HFF-Myc (cell line): ENCODE measurements at places on chromosomes 1 and 21.
A peak's percentile ranks its signal among the peaks of the same experiment; 100 is the strongest.

GRCh38 chr1:177907000-177907399 is 62.9 kb downstream of the SEC16B start:
- DNase-seq: no peak

GRCh38 chr1:5896706-5897660 is 95.2 kb downstream of the NPHP4 start:
- no peak for DNase-seq

DNA sequence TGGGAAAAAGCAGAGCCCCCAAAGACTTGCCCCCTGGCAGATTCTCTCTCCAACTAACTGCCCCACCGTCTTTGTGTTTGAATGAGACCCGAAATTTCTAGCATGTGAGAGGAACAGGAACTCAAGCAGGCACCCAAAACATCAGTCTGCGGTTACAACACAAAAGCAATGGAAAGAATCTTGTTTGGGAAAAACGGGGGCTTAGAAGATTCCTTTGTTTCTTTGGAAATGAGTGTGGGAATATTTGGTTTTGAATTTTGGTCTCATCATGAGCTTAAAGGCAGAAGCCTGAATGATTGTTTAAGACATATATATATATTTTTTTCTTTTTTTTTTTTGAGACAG is 188.9 kb upstream of the TMEM51 start:
- no peak for DNase-seq

DNA sequence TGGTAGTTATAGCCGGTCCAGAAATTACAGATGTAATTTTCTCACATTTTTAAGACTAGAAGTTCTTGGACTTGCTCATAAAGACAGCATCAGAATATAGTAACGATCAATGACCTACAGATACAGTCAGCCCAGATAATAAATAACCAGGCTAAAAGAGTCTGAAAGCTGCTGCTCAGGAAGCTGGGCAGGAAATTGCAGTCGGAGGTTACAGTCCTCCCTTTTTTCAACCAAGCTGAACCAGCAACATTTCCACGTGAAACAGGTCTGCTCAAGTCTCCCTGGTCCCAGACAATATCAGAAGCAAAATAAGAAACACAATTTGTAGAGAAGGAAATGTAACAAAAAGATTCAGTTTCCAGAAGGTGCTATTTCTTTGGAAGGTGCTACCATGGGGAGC is 457.4 kb downstream of the SIPA1L2 start:
- no peak for DNase-seq

- DNase-seq: no peak
These were observed 71.8 kb upstream of the ARHGAP29 start for GRCh38 chr1:94309216-94309615.

DNA sequence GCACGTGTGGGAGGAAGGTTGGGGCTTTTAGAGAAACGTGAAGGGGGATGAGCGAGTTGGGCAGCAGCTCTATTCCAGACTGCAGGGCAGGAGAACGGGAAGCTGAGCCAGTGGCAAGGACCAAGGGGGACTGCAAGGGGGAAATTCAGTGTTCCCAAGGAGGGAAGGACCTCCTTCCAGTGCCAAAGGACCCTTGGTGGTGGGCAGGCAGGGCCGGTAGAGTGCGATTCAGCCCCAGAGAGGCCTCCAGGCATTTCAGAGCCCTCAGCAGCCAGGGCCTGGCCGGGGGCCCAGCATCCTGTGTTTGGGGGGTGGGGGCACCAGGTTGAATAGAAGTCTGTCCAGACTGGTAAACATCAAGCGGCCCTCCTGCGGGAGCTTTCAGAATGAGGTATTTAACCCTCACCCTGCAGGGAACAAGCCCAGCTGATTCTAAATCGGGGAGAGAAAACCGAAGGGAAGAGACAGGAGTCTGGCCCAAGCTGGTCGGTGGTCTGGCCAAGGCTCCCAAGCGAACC is 2.3 kb downstream of the COL9A2 start:
- DNase-seq: no peak

- DNase-seq: no peak
These were observed 220.7 kb upstream of the POU3F1 start for GRCh38 chr1:38267037-38268036.

GRCh38 chr1:176904057-176904751 is 260.3 kb downstream of the ASTN1 start:
- no peak for DNase-seq

DNA sequence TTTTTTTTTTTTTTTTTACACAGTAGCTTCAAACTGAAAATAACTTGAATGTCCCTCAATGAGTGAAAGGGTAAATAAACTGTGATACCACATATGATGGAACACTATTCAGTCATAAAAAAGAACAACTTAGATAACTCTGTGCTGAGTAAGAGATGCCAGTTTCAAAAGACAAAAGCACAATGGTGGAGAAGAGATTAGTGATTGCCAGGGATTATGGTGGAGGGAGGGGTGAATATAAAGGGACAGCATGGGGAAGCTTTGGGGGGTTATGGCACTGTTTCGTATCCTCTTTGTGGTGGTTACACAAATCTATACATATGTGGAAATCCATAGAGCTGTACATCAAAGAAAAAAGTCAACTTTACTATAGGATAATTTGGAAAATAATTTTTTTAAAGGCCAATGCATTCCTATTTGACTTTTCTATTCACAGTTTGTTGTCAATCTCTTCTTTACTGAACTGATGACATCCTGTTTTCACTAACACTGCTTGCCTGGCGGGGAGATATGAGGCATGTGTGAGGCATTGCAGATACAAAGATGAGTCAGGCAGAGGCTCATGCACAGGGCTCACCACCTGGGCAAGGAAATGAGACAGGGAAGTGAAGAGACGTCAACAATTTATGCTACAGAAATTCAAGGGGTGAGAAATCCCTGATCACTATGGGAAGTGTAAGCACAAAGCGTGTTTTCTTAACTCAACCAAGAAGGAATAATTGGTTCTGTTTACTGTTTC is 302.7 kb downstream of the DUSP10 start:
- DNase-seq: no peak

- no peak for DNase-seq
These were observed 51.7 kb downstream of the CASZ1 start for GRCh38 chr1:10744654-10745238.

DNA sequence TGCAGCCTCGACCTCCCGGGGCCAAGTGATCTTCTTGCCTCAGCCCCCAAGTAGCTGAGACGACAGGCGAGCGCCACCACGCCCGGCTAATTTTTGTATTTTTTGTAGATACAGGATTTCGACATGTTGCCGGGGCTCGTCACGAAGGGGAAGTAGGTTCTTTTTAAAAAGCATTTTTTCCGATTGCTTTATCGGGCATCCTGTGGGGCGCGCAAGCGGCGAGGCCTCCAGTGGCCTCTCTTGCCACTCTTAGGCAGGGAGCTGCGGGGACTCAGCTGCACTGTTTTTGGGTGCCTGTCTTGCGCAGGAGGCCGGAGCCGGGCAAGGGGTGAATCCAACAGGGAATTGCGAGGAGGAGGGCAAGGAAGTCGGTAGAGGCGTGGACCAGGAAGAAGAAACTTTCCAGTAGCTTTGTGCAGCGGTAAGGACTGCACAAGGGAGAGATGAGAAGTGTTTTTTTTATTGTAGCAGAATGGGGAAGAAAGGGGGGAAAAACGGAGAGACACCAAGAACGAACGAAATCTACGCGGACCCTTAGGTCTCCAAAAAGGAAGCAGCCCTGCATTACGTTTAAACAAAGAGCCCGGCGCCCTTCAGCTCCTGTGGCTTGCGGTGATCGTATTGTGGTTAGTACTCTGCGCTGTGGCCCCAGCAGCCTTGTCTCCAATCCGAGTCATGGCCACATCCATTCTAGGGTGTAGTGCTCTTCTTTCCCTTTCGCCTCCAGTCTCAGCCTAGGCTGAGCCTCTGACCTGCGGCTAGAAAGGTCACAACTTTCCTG is 164.8 kb downstream of the PPIAL4G start:
- no peak for DNase-seq

- no peak for DNase-seq
These were observed 93.4 kb upstream of the KCNE2 start for GRCh38 chr21:34270411-34270810.

- DNase-seq: no peak
These were observed 119.9 kb downstream of the FASLG start for GRCh38 chr1:172778456-172779455.

DNA sequence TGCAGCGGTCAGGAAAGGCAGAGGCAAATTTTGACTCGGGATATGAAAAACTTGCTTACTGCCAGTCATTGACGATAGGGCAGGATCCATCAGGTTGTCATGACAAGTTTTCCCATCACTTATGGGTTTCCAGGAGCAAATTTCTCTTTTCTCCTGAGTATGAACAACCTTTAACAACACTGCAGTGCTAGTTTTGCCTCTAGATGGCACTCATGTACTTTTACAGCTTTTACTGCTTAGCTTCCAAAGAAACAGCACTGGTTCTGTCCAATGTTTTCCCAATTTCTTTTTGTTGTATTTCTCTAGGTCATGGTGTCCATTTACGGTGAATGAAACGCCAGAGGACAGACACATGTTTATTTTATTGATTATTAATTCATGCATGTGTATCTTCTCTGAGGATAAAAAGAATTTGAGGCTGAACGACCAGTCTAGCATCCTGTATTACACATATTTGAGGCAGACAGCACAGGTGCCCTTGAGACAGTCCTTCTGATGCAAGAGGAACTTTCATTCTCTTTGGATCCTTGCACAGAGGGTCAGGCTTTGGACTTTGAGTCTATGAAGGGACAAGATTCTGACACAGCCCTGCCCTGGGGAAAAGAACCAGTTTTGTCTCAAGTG is 112.3 kb upstream of the TRABD2B start:
- DNase-seq: peak; percentile 20

GRCh38 chr1:192553741-192554140 is 21.8 kb upstream of the RGS1 start:
- no peak for DNase-seq

- DNase-seq: no peak
These were observed 9.9 kb upstream of the HAO2 start for GRCh38 chr1:119358636-119359035.

DNA sequence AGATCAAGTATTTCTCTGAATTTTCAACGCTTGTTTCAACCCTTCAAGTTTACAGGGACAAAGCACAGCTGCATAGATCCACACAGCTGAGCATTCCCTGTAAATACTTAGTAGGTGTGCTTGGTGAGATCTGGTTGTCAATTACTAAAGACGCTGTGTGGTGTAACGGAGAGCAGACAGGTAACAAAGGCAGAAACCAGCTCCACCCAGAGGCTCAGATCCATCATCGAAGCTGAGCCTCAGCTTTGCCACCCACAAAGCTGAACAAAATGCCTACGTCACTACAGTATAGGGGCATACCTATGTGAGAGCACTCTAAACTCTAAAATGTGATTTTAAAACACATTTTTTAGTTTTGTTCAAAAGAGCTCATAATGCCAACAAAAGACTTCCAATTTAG is 38.7 kb downstream of the PACC1 start:
- no peak for DNase-seq

- DNase-seq: no peak
These were observed 2.8 kb downstream of the S100A10 start for GRCh38 chr1:151990856-151991198.

DNA sequence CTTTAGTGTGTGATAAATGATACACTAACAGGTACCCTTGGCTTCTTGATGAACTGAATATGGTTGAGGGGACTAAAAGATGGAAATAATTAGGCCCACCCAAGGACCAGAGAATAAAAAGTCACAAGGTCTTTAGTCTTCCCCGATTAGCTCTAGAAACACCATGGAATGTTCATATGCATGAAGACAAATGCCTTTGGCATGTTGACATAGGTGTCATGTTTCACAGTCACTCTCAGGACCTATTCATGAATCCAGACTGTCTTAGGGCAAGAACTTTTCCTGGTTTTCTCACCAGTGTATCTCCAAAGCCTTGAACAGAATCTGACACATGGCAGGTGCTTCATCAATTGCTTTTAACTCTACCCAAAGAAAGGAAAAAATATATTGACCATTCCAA is 412.8 kb downstream of the AJAP1 start:
- no peak for DNase-seq

- DNase-seq: no peak
These were observed 3.5 kb upstream of the SPEN start for GRCh38 chr1:15843826-15844572.

GRCh38 chr1:77313491-77313890 is 31.7 kb downstream of the AK5 start:
- DNase-seq: peak; percentile 11

DNA sequence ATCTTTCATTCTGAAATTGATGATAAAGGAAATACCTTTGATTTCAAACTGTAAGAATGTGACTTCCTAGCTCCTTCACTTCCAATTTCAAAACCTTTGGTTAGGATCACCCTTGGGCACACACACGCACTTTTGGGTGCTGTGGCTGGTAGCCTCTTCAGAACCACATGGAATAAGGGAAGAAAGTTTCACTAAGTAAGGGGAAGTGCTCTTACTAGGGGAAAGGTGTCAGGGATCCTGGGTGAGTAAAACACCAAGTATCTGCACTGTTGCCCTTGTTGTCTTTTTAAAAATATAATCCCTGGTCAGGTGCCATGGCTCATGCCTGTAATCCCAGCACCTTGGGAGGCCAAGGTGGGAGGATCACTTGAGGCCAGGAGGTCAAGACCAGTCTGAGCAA is 132.4 kb downstream of the SDCCAG8 start:
- no peak for DNase-seq

- DNase-seq: no peak
These were observed 55.6 kb upstream of the FBXO28 start for GRCh38 chr1:224058303-224058702.

DNA sequence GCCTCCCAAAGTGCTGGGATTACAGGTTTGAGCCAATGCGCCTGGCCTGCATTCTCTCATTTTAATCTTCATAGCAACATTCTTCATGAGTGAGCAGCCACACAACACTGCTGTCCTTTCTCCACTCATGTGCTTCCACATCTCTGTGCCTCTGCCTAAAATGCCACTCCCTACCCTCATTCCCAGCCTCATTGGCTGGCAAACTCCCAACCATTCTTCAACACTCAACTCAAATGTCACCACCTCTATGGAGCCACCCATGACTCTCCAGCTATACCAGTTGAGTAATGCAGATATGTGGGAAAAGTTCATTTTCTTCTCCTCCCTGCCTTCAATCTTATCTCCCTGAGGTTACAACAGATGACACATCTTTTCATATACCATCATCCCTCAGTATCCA is 53.9 kb upstream of the ZC3H12A start:
- DNase-seq: no peak

DNA sequence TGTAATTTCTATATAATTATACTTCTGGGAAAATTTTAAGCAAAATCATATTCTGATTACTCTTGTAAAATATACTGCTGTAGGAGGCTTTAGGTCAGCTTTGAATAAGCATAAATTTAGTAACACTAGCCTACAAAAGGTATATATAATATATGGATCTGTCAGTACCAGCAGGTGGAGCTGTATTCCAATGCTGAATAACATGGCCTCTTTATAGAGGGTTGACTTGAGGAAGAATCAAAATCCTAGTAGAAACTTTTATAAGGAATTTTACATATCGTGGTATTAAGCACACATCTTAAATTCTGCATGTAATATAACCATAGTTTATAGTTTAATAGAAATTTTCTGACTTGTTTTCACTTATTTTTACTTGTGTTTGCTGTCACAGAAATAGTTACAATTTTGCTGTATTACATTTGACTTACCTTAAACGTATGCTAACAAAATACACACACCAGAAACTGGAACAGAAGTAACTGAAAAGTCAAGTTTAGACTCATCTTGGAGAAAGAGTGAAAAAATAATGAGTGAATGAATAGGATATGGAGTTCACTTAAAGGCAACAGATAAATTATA is 79.3 kb downstream of the HMCN1 start:
- peak; percentile 50 for DNase-seq
